Activated naive CD4-positive, alpha-beta T cell treated with anti-CD3 and anti-CD28 coated beads, Interleukin-2, amount 50 U/mL, for 16 hours (primary cell): ENCODE measurements at places on chromosomes 16 and 17.

DNA sequence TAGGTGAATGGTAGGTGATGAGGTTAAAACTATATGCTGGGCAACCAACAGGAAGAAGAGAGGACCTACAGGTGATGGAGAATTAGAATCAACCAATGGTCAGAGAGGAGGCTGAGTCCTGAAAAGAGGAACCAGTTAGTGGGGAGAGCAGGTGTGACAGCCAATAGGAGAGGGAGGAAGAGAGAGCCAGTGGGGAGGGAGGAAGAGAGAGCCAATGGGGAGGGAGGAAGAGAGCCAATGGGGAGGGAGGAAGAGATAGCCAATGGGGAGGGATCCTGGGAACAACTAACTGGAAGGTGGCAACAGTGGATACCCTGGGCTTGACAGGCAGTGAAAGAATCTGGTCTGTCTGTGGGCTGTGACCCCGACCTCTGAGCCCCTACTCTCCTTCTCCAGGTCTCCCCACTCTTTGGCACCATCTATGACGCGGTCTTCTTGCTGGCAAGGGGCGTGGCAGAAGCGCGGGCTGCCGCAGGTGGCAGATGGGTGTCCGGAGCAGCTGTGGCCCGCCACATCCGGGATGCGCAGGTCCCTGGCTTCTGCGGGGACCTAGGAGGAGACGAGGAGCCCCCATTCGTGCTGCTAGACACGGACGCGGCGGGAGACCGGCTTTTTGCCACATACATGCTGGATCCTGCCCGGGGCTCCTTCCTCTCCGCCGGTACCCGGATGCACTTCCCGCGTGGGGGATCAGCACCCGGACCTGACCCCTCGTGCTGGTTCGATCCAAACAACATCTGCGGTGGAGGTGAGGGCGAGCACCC, 3.7 kb downstream of the GUCY2D start:
- no peak for DNase-seq

- no peak for DNase-seq
Observed at GRCh38 chr16:19488213-19488640, 33.7 kb downstream of the GDE1 start.

GRCh38 chr17:16486373-16487250, 5.4 kb downstream of the LRRC75A start:
- no peak for DNase-seq

GRCh38 chr16:89821438-89822187, 5.2 kb upstream of the FANCA start:
- no peak for DNase-seq

DNA sequence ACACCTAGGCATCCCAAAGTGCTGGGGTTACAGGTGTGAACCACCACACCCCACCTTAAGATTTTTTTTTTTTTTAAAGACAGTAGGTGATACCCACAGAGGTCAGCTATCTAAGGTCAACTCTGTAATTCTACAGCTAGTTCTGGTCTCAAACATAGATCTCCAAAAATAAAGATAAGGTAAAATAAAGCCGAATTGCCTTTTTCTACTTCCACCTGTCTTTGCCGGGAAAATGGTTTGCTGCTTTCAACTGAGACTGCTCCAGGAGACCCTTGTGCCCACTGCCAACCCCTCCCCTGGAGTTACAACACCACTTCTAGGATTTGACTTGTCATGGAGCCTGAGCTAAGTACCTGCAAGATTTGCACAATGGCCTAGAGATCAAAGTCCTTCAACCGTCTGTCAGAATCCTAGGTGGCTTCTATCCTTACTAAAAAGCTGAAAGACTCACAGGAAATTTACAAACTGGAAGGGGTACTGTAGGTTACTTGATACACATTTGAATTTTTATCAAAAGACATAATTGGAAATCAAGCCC, 4.7 kb upstream of the CNOT1 start:
- DNase-seq = no peak

- peak; percentile 27 for DNase-seq
Observed at GRCh38 chr16:30977502-30977901, 7.5 kb upstream of the HSD3B7 start.

- no peak for DNase-seq
Observed at GRCh38 chr17:59666235-59666634, 41.0 kb downstream of the PTRH2 start.

DNA sequence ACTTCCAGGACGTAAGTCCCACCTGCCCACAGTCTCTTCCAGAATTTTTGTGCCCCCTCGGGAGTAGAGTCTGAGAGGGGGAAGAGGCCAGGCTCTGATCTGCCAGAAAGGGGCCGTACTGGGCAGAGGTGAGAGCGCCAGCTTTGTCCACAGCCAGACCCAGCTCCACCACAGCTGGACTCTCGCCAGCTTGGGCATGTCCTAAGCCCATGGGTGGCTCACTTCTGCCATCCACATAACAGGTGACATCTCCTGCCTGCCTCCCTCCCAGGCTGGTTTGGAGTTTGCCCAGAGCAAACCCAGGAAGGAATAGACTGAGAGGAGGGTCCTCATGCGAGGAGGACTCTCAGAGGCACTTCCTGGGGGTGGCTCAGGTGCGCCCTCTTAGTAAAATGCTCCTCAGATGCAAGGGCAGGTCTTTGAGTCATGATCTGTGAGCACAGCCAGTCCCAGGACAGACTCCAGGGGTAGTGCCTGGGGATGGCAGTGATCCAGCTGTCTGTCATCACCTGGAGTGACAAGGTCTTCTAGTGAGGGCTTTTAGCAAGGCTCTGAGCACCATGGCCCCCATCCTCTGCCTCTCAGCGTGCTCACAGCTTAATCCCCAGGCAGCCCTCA, 89.2 kb downstream of the AMFR start:
- DNase-seq = no peak

- no peak for DNase-seq
Observed at GRCh38 chr16:4578961-4579530, 22.9 kb downstream of the C16orf96 start.

DNA sequence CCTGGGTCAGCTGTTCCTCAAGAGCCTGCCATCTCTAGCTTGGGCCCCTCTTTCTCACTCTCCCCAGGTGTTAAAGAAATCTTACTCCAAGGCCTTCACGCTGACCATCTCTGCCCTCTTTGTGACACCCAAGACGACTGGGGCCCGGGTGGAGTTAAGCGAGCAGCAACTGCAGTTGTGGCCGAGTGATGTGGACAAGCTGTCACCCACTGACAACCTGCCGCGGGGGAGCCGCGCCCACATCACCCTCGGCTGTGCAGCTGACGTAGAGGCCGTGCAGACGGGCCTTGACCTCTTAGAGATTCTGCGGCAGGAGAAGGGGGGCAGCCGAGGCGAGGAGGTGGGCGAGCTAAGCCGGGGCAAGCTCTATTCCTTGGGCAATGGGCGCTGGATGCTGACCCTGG, 6.8 kb downstream of the CNP start:
- no peak for DNase-seq

- DNase-seq = no peak
Observed at GRCh38 chr17:45581860-45582259, 91.3 kb upstream of the PLEKHM1 start.

DNA sequence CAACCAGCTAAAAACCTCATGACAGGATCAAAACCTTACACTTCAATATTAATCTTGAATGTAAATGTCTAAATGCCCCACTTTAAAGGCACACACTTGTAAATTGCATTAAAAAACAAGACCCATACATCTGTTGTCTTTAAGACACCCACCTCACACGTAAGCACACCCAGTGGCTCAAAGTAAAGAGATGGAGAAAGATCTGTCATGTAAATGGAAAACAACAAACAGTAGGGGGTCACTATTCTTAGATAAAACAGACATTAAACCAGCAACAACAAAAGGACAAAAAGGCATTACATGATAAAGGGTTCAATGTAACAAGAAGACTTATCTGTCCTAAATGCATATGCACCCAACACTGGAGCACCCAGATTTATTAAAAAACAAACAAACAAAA, 35.6 kb downstream of the SDR42E1 start:
- no peak for DNase-seq

DNA sequence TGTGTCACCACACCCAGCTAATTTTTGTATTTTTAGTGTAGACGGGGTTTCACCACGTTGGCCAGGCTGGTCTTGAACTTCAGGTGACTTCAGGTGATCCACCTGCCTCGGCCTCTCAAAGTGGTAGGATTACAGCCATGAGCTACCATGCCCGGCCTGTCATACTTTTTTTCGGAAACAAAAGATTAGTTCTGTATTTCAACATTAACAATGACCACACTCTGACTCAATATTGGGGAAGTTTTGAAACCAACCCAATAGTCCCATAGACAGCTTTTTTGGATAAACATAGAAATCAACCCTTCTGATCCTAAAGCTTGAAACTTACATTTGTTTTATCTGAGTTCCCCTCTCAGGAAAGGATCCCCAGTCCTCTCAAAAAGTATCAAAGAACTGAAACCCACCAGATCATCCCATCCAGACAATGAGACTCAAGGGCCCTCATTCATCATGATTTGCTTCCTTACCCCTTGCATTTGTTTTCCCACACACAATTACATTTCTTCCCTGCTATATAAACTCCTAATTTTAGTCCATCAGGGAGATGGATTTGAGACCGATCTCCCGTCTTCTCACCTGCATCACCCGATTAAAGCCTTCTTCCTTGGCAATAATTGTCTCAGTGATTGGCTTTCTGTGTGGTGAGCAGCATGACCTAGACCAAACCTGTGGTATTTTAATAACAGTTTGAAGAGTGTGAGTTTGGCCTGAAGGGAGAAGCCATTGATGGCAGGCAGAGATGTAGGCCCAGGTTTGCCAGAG, 7.2 kb upstream of the AGRP start:
- no peak for DNase-seq

GRCh38 chr17:76123749-76124581, 17.1 kb downstream of the FOXJ1 start:
- no peak for DNase-seq

- DNase-seq = no peak
Observed at GRCh38 chr16:22357635-22357971, 16.8 kb downstream of the CDR2 start.

DNA sequence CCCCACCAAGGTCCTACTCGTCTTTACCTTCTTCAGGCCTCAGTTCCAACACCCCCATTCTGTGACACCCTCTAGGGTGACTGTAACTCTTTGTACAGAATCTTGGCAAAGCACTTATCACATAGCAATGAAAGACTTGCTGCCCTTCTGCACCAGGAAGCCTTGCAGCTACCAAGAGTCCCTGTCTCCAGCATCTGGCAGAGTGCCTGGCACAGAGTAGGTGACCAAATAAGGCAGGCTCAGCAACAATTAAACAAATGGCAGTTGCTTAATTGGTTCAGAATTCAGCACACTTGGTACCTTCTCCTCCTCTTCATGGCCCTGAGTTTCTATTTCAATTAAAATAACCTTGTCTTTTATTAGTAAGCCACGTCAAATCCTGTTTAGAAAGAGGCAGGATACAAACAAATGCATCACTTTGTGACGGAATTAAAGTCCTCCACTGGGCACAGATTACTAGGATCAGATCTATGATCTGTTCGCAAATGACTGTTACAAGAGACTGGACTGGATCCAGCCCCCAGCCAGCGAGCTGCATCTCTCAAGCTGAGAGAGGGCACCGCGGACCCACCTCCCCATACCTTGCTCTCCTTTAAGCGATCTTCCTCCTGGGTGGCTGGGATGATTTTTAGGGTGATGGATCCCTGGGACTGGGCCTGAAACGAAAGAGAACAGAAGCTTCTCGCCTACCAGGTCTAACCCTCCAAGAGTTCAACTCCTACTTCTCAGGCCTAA, 9.4 kb downstream of the MPP3 start:
- DNase-seq = no peak

DNA sequence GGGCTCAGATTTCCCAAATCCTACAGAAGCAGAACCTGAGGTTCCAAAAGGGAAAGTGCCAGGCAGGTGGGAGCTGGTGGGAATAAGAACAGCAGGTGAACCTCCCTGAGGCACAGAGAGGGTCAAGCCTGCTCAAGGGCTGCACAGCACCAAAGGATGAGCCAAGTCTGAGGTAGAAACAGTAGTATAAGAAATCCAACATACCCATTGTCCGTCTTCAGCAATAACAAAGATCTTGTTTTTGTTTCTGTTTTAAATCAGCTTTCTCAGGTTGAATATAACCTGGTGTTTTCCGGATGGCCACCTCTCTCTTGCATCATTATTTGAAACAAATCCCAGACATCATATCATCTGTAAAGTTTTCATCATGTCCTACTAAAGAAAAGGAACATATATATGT, 10.6 kb upstream of the CES3 start:
- no peak for DNase-seq

DNA sequence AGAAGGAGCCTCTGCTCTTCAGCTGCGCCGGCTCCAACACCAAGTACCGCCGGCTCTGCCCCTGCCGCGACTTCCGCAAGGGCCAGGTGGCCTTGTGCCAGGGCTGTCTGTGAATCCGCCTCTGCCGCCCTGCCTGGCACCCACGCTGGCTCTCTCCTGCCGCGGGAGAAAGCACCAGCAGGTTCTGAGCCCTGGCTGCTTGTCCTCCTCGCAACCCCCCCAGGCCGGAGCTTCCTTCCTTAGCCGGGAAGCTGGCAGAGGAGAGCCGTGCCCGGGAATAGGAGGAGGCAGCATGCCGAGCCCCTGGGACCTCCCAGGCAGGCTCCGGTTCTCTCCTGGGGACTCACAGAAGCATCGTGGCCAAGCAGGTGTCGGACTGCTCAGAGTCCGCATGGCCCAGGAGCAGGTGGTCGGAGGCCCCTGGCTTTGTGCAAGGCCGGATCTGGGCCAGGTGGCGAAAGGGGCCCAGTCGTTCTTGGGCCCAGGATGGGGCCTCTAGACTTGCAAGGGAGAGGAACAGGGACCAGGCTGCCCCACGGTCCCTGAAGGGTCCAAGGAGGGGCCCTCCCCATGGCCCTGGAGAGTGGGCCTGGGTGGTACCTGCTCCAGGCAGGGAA, 80.6 kb downstream of the MGAT5B start:
- no peak for DNase-seq

DNA sequence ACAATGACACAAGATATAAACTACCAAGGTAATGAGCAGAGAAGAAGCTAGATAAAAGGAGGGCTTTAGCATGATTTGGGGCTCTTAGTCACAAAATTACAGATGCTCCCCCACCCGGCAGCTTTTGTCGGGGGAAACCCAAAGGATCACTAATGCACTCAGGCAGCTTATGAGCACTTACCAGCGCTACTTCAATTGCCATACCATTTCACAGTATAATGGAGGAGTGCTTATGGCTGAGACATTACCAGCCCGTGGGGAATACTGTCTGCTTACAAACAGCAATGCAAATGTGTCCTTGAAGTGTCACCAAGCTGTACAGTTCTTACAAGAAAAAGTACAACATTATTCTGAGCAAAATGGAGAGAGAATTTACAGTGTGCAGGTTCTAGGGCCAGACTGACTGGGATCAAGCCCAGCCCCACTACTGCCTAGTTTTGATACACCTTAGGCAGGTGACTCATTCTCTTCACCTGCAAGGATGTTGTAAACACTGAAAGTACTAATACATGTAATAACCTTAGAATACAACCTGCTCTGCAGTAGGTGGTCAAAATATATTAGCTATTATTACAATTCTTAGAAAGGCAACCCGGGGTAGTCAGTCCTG, 16.3 kb downstream of the ANKFY1 start:
- DNase-seq = no peak

- DNase-seq = no peak
Observed at GRCh38 chr17:77361986-77362620, 221.3 kb downstream of the SEC14L1 start.

DNA sequence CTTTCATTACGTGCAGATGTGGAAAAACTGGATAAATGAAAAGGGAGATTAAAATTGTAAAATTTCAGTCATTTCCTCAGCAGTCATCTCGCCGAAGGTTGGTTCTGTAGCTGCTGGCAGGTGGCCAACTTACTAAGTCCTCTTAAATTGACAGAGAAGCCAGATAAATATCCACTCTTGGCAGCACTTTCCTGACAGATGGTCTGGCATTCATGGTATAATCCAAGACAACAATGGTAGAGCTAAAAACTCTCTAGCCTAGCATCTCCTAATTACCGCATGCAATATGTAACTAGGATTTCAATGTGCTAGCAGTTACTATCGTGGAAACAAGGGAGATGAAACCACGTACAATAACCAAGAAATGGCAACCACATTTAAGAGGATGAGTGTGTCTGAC, 306.3 kb downstream of the CNTNAP4 start:
- DNase-seq = no peak
